ENCODE measurements at places on chromosomes 7 and 10. TPM values are rescaled to one million over a fixed set of nuclear protein-coding genes. Genes with fewer than 3 reads are reported as not detected.

DNA sequence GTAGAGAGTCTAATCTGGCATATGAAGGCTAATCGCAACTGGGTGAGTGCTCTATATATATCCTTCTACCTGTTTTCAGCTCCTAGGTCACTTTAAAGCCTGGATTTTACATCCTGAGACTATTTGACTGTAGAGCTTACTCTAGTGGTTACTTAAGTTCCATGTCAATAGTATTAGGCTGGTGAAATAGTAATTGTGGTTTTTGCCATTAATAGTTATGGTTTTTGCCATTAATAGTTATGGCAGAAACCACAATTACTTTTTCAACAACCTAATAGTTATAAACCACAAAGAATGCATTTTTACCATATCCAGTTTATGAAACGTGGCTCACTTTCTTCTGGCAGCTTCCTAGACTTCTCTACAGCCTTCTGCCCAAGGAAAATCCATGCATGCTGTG is 263.1 kb upstream of the KIAA1217 start:
- DNase-seq: no peak

GRCh38 chr7:92750447-92750839 is 85.9 kb downstream of the CDK6 start:
- DNase-seq: no peak

GRCh38 chr10:126723226-126723625 is 52.7 kb upstream of the C10orf90 start:
- DNase-seq: no peak

The TCAF2 gene
- polyA plus RNA-seq: 7.0 TPM

The ATP6V0A4 gene
- polyA plus RNA-seq: 0.10 TPM

DNA sequence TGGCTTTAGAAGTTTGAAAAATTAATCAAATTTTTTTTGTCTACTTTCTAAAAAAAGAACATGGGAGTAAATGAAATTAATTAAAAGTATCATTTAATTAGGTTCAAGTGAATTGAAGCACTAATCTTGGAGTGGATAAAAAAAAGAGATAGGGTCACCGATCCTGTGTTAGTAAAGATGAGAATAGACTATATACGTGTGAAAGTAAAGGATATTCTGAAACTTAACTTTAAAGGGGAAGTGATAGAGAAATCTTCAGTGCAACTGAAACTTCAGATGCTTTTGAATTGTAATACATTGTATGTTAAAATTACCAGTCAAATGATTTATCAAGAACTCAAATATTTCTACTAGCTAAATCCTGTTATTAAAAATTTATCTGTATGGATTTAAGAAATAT is 4.8 kb downstream of the NHLRC2 start:
- no peak for DNase-seq

The SAP25 gene
- polyA plus RNA-seq: 2.6 TPM

DNA sequence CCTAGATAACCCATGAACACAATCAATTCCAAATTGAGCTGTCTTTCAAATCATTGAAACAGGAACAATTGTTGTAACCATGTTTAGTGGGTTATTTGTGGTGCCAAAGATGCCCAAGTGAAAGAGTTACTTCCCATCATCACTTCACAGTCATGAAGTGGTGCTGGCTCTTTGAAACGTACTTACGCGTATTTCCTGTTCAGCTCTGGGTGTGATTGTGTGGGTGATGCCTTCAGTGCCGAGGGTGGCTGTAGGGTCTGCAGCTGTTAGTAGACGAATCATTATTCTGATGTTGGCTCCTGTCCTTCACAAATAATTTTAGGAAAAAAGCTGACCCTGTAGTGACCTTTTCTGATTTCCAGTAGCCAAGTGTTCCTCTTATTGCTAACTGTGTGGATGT is 323.1 kb upstream of the KIAA1217 start:
- DNase-seq: no peak

- DNase-seq: peak; percentile 35
These were observed 758.0 kb downstream of the AUTS2 start for GRCh38 chr7:70356085-70356786.

The TMEM213 gene
- polyA plus RNA-seq: 0.18 TPM

GRCh38 chr7:74441801-74442200 is 11.9 kb upstream of the GTF2IRD1 start:
- DNase-seq: no peak

- DNase-seq: no peak
These were observed 133.1 kb downstream of the TFPI2 start for GRCh38 chr7:93757426-93757825.

DNA sequence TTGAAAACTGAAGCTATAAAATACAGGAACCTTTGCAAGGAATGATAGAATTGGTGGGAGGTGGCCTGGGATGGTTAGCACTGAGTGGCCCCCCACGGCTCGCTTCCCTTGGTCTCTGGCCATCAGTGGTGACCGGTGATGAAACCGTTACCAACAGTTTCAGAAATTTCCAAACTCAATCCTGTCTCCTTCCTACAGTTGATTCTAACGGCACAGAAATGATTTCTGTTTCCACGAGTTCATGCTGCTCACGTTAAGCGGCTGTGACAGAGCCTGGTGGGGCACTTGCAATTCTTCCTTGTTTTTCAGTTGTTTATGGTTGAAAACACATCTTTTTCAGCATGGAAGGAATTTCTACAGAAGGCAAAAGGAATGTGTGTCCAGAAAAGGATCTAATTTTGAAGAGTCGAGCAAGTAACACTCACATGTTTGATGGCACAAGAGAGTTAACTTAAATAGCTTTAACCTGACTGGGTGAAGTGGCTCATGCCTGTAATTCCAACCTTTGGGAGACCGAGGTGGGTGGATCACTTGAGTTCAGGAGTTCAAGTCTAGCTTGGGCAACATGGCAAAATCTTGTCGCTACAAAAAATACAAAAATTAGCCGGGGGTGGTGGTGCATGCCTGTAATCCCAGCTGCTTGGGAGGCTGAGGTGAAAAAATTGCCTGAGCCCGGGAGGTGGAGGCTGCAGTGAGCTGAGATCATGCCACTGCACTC is 100.1 kb downstream of the DNAJB6 start:
- no peak for DNase-seq

DNA sequence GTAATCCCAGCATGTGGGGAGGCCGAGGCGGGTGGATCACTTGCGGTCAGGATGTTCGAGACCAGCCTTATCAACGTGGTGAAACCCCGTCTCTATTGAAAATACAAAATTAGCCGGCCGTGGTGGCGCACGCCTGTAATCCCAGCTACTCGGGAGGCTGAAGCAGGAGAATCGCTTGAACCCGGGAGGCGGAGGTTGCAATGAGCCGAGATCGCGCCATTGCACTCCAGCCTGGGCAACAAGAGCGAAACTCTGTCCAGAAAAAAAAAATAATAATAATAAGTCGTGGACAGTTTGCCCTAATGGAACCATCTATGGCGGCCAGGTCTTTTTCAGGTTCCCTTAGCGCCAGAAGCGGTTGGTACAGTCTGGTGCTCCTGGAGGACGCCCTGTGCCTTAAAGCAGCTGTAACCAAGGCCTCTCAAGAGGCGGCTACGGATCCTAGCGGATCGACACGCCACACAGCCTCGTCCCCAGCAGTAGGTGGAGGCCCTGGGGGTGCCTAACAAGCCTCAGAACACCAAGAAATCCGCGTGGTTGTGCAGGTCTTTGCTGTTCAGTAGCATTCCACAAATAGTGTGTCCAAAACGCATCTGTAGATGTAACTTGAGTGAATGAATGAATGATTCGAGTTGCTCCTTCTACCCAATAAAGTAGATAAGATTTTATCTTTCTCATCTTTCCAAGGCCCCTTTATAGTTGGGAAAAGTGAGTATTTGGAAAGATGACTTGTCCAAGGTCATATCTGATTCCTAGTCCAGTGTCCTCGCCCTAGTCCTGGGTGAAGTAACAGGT is 982 bp downstream of the PGAM1 start:
- no peak for DNase-seq

DNA sequence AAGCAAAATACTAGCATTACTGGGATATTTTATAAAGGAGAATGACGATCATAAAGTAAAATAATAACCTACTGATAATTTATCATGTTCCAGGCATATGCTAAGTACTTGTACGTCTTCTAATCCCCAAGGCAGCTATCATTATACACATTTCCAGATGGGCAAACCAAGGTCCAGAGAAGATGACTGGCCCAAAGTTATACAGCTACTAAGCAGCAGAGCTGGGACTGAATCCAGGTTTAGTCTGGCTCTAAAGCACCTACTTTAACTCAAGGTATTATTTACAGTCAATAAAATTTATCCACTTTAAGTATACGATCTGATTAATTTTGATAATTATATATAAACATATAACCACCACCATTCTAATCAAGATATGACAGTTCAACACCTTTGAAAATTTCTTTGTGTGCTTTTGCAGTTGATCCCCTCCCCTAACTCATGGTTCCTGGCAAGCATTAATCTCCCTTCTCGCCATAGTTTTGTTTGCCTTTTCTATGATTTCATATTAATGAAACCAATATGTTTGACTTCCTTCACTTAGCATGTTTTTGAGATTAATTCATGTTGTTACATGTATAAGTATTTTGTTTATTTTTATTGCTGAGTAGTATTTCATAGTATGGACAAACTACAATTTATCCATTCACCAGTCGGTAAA is 126.7 kb downstream of the CPEB3 start:
- DNase-seq: peak; percentile 92

DNA sequence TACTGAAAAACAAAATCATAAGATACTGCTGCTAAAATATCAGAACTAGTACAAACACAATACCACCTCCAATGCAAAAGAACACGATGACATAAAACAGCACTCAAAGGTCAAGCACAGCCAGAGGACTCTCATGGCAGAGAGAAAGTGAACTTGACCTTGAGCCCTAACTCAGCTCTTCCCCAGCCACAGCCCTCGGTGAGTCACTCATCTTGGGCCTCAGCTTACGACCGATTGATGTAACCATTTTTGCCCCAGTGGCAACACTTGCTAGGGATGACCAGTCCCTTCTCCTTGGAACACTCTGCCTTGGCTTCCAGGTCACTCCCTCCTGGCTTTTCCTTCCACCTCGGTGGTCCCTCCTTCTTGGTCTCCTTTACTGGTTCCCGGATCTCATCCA is 77.8 kb downstream of the JAZF1 start:
- no peak for DNase-seq
